ENCODE measurements at places on chromosomes 16 and 17.
A peak's percentile ranks its signal among the peaks of the same experiment; 100 is the strongest.

GRCh38 chr16:66910175-66910940 is 8.3 kb downstream of the CDH16 start:
- peaks cover 46% of the 10 kb centered on the region for H3K27me3 ChIP-seq
- H3K4me1 ChIP-seq, result peaks cover 10% of the 10 kb centered on the region
- H3K27ac ChIP-seq, result no peak overlapping the region

DNA sequence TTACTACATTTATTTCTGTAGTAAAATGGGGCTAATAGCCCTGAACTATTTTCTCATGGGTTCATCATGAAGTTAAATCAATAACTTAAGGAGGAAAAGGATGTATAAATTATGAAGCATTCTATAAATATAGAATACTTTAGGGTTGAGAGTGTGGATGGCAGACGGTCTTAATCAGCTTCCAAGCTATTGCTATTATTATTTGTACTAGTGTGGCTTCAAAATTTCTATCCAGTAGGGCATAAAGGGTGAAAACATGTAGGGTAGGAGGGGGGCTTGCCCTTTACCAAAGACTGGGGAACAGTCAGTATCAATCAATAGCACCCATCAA is 26.4 kb upstream of the DHX8 start:
- DNase-seq, result no peak
- H3K27me3 ChIP-seq, result no peaks in the 10 kb centered on the region
- H3K4me3 ChIP-seq, result no peak overlapping the region
- H3K36me3 ChIP-seq, result peaks cover 5% of the 10 kb centered on the region
- H3K27ac ChIP-seq, result no peak overlapping the region

- no peak for DNase-seq
- H3K36me3 ChIP-seq, result no peaks in the 10 kb centered on the region
- H3K4me1 ChIP-seq, result no peaks in the 10 kb centered on the region
- H3K27ac ChIP-seq, result no peak overlapping the region
- no peak overlapping the region for H3K4me3 ChIP-seq
Measured at GRCh38 chr16:83623091-83623730, 184.6 kb upstream of the HSBP1 start.

DNA sequence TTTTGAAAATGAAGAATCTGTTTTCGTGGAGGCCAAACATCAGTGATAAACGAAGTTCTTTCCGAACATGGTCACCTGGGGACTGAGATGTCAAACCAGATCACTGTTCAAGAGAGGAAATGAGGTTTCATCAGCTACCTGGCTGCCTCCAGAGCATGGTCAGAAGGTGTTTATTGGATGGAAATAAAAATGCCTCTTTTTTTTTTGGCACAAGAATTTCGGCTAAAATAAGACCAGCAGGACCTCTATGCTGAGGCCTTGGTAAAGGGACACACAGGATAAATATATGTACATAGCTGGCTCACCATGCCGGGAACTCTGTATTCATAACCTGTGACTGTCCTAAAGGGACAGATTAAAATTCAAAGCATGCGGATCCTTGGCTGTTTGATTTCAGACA is 135.3 kb downstream of the UTP18 start:
- H3K36me3 ChIP-seq, result no peaks in the 10 kb centered on the region
- no peak for DNase-seq
- no peak overlapping the region for H3K27ac ChIP-seq
- peaks cover 12% of the 10 kb centered on the region for H3K4me1 ChIP-seq

GRCh38 chr16:28000314-28001169 is 63.0 kb downstream of the GSG1L start:
- H3K36me3 ChIP-seq, result no peaks in the 10 kb centered on the region
- no peak overlapping the region for H3K27ac ChIP-seq
- H3K4me1 ChIP-seq, result no peaks in the 10 kb centered on the region
- no peak for DNase-seq
- no peak overlapping the region for H3K4me3 ChIP-seq

DNA sequence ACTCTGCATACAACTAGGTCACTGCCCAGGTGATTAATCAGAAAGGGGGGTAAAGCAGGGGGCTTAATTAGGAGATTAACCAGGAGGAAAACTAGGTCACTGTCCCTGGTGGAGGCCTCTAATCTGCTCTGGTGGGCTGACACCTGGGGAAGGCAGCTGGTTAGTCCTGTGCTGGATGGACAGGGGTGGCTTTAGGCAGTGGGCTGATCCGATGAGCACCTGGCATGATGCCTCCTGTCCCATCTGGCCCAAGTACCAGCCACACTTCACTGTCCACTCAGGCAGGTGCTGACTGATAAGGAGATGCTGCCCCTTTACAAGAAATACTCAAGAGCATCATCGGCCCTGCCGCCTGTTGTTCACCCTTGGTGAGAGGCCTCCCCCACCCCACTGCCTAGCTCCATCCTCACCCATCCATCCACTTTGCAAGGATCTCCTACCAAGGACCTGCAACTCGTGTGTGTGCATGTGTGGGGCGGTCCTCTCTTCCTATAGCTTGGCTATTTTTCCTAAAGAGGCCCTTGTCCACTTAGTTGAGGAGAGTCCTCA is 13.8 kb upstream of the RCVRN start:
- no peak overlapping the region for H3K27ac ChIP-seq
- H3K4me3 ChIP-seq, result no peak overlapping the region
- H3K27me3 ChIP-seq, result peaks cover 28% of the 10 kb centered on the region
- H3K4me1 ChIP-seq, result no peaks in the 10 kb centered on the region

- peaks cover 81% of the 10 kb centered on the region for H3K27me3 ChIP-seq
- DNase-seq, result no peak
Measured at GRCh38 chr17:40588552-40588951, 23.3 kb upstream of the CCR7 start.

- H3K27me3 ChIP-seq, result no peaks in the 10 kb centered on the region
- no peak for DNase-seq
- peaks cover 18% of the 10 kb centered on the region for H3K4me1 ChIP-seq
- H3K27ac ChIP-seq, result no peak overlapping the region
Measured at GRCh38 chr16:84583995-84584394, 33.9 kb downstream of the COTL1 start.

DNA sequence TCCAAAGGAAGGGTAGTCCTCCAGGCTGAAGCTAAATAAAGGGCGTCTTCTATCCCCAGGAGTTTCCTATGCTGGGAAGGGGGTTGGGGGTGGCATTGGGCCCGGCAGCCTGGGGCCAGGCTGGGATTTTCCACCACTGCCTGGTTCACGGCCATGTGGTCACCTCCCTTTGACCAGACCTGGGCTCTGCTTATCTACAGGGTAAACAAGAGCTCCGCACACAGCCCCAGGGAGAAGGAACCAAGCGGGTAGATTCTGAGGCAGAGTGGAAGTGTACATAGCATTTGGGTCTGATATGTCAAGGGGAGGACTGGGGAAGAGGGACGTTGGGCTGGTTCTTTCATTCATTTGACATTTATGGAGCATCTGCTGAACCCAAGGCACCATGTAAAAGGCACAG is 27.2 kb upstream of the TMEM220 start:
- no peak overlapping the region for H3K27ac ChIP-seq
- H3K4me1 ChIP-seq, result no peaks in the 10 kb centered on the region
- H3K36me3 ChIP-seq, result no peaks in the 10 kb centered on the region
- peaks cover 39% of the 10 kb centered on the region for H3K27me3 ChIP-seq
- DNase-seq, result no peak

DNA sequence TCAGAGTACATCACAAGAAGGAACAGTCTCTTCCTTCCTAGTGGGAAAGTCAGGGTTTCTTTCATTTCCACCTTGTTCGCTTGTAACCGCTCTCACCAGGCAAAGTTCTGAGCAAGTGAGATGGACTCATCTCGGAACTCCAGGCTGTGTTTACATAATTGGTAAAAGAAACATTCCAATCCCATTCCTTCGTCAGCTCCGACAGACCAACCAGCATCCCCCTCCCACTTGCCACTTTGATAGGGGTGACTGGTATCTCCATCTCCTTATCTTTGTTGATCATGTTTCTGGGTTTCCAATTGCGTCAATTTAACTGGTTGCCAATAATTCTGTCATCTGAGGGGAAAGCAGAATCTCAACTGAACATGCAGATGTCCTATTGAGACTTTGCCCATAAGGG is 36.8 kb upstream of the LYRM9 start:
- H3K4me3 ChIP-seq, result no peak overlapping the region
- DNase-seq, result no peak
- H3K4me1 ChIP-seq, result no peaks in the 10 kb centered on the region
- H3K27ac ChIP-seq, result no peak overlapping the region
- H3K27me3 ChIP-seq, result peaks cover 39% of the 10 kb centered on the region

DNA sequence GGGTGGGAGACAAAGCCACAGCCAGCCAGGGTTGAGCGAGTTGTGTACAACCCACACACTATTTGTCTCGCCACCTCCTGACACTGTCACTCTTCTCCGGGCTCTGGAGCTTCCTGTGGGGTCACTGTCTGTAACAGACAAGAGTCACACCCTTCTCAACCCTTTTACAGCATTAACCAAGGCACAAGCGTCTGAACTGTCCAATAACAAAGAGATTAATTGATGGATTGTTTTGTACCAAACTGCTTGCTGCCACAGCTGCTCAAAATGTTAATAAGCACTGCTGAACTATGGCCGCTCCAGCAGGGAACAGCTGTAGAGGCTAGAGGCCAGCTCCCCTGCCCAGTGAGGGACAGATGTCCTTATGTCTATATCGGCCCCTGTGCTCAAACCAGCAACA is 25.2 kb upstream of the HYDIN start:
- DNase-seq, result no peak
- H3K4me3 ChIP-seq, result no peak overlapping the region
- H3K36me3 ChIP-seq, result no peaks in the 10 kb centered on the region
- H3K27ac ChIP-seq, result no peak overlapping the region

DNA sequence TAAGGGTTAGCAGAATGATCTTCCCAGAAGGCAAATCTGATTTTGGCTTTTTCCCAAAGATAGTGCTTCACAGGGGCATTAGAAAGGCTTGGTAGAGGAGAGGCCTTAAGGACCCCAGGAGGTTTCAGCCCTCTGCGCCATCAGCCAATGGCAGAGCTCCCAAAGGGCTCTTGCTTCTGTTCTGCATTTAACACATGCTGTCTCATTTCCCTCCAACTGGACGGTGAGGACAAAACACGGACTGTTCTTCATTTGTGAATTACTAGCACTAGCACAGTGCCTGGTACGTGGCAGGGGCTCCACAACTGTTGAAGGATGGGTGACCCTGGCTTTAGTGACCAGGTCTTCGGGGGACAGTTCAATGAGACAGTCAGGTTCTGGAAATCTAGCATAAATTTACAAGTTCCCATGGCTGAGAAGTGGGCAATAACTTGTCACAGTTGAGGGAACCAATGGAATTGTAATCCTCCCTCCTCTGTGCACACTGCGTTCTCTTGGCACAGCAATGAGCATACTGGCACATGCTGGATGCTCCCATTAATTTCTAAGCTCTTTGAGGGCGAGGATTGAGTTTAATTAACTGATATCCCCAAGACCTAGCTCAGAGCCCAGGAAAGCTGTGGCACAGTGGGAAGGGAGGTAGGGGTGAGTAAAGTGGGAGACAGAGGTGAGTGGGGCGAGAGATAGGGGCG is 45.4 kb downstream of the COG7 start:
- DNase-seq, result no peak
- H3K4me1 ChIP-seq, result no peaks in the 10 kb centered on the region
- H3K27ac ChIP-seq, result no peak overlapping the region
- H3K36me3 ChIP-seq, result peaks cover 6% of the 10 kb centered on the region
- no peak overlapping the region for H3K4me3 ChIP-seq
- no peaks in the 10 kb centered on the region for H3K27me3 ChIP-seq

GRCh38 chr17:73337330-73337710 is 25.5 kb upstream of the CDC42EP4 start:
- no peak for DNase-seq
- H3K36me3 ChIP-seq, result peaks cover 19% of the 10 kb centered on the region
- no peak overlapping the region for H3K4me3 ChIP-seq
- H3K27ac ChIP-seq, result no peak overlapping the region
- H3K4me1 ChIP-seq, result peaks cover 29% of the 10 kb centered on the region

- peak overlapping the region; percentile 44 for H3K27ac ChIP-seq
- peaks cover 45% of the 10 kb centered on the region for H3K27me3 ChIP-seq
- DNase-seq, result peak; percentile 83
- H3K4me1 ChIP-seq, result peaks cover 35% of the 10 kb centered on the region
Measured at GRCh38 chr17:50272711-50273653, 1.3 kb upstream of the TMEM92 start.

- H3K4me3 ChIP-seq, result no peak overlapping the region
- no peak for DNase-seq
- H3K27ac ChIP-seq, result no peak overlapping the region
- no peaks in the 10 kb centered on the region for H3K36me3 ChIP-seq
Measured at GRCh38 chr16:63921737-63922295, 1200.0 kb downstream of the CDH11 start.

- H3K4me1 ChIP-seq, result peaks cover 20% of the 10 kb centered on the region
- H3K4me3 ChIP-seq, result peak overlapping the region; percentile 78
Measured at GRCh38 chr17:10844621-10845387, 6.9 kb upstream of the PIRT start.

DNA sequence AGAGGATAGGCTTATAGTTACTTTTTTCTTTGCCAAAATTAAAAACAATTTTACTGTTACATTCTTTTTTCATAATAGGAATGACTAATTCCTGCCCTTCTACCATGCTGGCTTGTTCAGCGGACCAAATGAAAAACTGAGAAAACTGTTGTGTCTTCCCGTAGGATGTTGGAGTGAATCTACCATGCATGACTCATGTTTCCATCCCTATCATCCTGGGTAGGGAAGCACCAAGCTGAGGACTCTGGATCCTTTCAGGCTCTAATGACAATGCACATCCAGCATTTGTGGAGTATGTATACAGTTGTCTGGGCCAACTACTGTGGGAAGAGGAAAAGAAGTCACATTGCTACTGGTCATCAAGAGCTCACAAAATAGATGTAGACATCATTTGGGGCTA is 41.1 kb upstream of the DHX8 start:
- no peak for DNase-seq
- peaks cover 12% of the 10 kb centered on the region for H3K4me1 ChIP-seq
- no peak overlapping the region for H3K27ac ChIP-seq

- peaks cover 14% of the 10 kb centered on the region for H3K4me1 ChIP-seq
- no peaks in the 10 kb centered on the region for H3K27me3 ChIP-seq
- H3K27ac ChIP-seq, result no peak overlapping the region
- no peaks in the 10 kb centered on the region for H3K36me3 ChIP-seq
- peak overlapping the region; percentile 24 for H3K4me3 ChIP-seq
Measured at GRCh38 chr16:30844671-30845449, 49.0 kb downstream of the BCL7C start.

GRCh38 chr17:32901743-32902142 is 24.8 kb upstream of the MYO1D start:
- H3K4me3 ChIP-seq, result no peak overlapping the region
- H3K36me3 ChIP-seq, result no peaks in the 10 kb centered on the region
- no peak for DNase-seq
- H3K27ac ChIP-seq, result no peak overlapping the region
- no peaks in the 10 kb centered on the region for H3K4me1 ChIP-seq
- peaks cover 36% of the 10 kb centered on the region for H3K27me3 ChIP-seq

- H3K36me3 ChIP-seq, result peaks cover 10% of the 10 kb centered on the region
- H3K4me3 ChIP-seq, result no peak overlapping the region
- H3K27ac ChIP-seq, result no peak overlapping the region
- no peak for DNase-seq
- no peaks in the 10 kb centered on the region for H3K4me1 ChIP-seq
Measured at GRCh38 chr17:35934760-35935159, 4.2 kb upstream of the RDM1 start.

GRCh38 chr16:3810198-3810664 is 70.3 kb downstream of the CREBBP start:
- H3K36me3 ChIP-seq, result peaks cover 17% of the 10 kb centered on the region
- no peak for DNase-seq
- H3K27ac ChIP-seq, result no peak overlapping the region
- H3K27me3 ChIP-seq, result no peaks in the 10 kb centered on the region

GRCh38 chr17:71919186-71919585 is 201.6 kb upstream of the SOX9 start:
- no peaks in the 10 kb centered on the region for H3K27me3 ChIP-seq
- H3K4me1 ChIP-seq, result peaks cover 18% of the 10 kb centered on the region
- H3K36me3 ChIP-seq, result no peaks in the 10 kb centered on the region
- H3K27ac ChIP-seq, result no peak overlapping the region

All from Calu3 (cell line).